ENCODE measurements at places on chromosomes 4 and X.

- DNase-seq = no peak
Observed at GRCh38 chr4:153628796-153629315, 55.2 kb upstream of the TLR2 start.

- no peak for DNase-seq
Observed at GRCh38 chr4:116469582-116469981, 615.8 kb downstream of the TRAM1L1 start.

- DNase-seq = no peak
Observed at GRCh38 chr4:84492737-84493091, 6.4 kb downstream of the NKX6-1 start.

DNA sequence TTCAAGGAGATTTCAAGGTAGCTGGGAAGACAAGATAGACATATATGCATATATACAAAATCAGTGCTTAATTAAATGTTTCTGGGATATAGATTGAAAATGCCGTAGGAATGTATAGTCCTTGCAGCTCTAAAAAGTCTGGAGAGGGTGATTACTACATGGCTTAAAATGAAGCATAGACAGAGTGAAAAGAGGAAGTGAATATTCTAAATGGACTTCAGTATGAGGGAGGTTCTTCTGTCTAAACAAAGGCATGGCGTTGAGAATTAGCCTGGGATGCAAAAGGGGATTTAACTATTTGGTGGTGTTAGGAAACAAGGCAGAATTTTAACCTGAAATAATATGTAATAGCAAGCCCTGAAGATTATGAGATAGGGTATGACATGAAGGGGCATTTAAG, 141.5 kb upstream of the FRMPD4 start:
- DNase-seq = no peak

DNA sequence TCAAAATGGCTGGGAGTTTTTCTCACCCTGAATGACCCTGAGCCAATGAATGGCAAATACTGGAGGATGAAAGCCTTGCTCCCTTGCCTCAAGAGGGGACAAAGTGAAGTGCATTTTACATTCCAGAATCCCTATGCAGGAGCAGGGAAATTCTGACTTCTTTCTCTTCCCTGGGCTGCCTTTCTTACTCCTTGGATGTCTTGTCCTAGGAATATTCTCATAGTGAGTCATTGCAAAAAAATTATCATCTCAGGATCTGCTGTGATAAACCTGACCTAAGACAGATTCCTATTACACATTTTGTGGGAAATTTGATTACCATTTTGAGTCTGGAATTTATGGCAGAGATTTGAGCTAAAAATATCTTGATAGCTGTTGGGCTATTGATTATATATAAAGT, 199.9 kb downstream of the TMA16 start:
- no peak for DNase-seq

GRCh38 chr4:8117278-8117682, 41.3 kb downstream of the ABLIM2 start:
- no peak for DNase-seq

GRCh38 chr4:37662861-37663390, 23.2 kb downstream of the RELL1 start:
- no peak for DNase-seq

GRCh38 chr4:16206301-16206700, 20.0 kb downstream of the TAPT1 start:
- no peak for DNase-seq

DNA sequence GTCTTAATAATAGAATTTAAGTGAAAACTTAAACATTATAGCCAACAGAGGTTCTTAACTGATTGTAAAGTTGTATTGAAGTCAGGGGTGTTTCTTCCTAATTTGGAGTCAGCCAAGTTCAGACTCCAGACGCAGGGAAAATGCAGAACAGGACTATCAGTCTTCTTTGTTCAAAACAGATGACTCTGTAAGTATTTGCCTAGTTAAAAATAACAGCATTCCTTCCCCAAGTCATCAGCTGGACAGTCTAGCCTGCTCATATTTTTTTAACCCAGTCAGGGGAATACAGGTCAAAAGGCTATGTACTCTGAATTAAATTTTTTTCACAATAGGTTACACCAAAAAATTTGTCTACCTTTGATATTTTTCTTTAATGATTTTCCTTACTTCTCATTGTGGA, 73.8 kb upstream of the DCLK2 start:
- DNase-seq = no peak

GRCh38 chrX:112190646-112191045, 108.1 kb upstream of the TRPC5 start:
- no peak for DNase-seq

- no peak for DNase-seq
Observed at GRCh38 chr4:159174645-159175084, 71.8 kb downstream of the RAPGEF2 start.

GRCh38 chr4:159779716-159780115, 676.8 kb downstream of the RAPGEF2 start:
- DNase-seq = no peak

GRCh38 chrX:40243755-40244515, 146.2 kb upstream of the BCOR start:
- DNase-seq = no peak

DNA sequence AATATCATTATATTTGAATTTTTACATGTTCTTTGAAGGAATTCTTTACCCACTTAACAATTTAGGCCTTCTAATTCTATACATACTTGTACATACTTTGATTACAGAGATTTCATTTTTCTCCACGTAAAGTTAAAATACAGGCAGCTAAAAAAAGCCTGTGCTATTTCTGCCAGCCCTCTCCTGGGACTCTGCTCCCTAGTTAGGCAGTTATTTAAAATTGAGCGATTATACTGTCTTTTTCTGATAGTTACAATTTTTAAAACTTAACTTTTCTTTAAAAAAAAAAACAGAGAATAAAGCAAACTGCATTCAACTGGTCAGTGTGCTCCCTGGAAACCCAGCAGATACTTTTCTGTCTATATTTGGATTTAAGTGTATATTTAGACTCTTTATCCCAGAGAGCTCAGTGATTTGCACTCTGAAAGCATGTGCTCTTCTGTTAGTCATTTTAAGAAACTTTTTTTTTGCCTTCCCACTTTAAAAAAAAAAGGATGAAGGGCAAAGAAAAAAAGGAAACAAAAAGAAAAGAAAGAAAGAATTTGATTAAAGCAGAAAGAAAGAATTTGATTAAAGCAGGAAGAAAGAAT, 18.1 kb upstream of the FAM241A start:
- no peak for DNase-seq

DNA sequence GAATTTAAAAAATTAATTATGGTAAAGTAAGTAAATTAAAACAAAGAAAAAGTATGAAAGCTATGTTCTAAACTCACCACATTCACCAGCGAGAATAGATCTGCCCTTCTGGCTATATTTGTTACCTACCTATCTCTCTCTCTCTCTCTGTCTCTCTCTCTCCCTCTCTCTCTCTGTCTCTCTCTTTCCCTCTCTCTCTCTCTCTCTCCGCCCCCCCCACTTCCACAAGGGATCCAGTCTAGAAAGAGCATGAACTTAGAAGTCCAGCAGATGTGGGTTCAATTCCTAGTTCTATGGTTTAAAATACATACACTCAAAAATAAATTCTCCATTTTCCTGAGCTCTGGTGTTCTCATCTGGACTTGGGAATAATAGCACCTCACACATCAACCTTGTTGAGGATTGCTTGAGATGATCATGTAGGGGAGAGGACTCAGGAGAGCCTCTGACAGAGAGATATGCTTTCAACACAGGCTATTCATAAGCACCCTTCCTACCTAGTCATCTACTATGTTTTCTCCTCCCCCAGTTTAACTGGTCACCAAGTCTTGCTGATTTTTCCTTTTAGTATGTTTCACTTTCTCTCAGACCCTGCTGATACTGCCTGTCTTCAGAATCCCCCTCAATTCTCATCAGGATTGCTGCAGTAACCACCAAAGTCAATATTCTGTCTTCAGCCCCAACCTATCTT, 64.7 kb downstream of the SLC7A11 start:
- no peak for DNase-seq

DNA sequence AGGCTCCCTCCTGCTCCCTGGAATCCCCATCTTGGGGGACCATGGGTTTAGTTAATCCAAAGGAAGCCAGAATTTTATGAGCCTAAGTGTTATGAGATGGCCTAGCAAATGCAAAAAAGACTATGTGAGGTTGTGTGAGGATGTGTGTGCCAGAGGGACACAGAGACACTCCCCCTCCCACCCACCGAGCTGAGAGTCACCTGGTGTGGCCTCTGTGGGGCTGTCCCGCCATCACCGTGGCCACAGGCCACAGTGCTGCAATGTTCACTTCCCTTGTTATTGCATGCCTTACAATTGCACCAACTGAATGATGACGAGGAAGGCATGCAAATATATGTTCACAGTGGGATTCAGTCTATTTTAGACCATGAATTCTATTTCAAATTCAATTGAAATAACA, 601 bp upstream of the FGFBP2 start:
- DNase-seq = no peak

GRCh38 chrX:115632455-115632854, 71.5 kb downstream of the PLS3 start:
- DNase-seq = no peak

DNA sequence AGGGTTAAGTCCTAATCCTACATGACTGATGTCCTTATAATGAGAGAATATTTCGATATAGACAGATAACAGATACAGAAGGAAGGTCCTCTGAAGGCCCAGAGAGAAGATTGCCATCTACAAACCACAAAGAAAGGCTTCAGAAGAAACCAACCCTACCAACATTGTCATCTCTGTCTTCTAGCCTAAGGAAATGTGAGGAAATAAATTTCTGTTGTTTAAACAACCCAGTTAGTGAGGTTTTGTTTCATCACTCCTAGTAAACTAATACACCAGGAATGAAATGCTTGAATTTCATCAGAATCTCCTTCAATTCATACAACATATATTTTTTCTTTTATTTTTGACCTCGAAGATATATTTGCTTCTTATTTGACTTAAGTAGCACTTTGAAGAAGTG, 1527.8 kb downstream of the STIM2 start:
- no peak for DNase-seq

- DNase-seq = no peak
Observed at GRCh38 chr4:90695411-90695810, 568.2 kb downstream of the CCSER1 start.

DNA sequence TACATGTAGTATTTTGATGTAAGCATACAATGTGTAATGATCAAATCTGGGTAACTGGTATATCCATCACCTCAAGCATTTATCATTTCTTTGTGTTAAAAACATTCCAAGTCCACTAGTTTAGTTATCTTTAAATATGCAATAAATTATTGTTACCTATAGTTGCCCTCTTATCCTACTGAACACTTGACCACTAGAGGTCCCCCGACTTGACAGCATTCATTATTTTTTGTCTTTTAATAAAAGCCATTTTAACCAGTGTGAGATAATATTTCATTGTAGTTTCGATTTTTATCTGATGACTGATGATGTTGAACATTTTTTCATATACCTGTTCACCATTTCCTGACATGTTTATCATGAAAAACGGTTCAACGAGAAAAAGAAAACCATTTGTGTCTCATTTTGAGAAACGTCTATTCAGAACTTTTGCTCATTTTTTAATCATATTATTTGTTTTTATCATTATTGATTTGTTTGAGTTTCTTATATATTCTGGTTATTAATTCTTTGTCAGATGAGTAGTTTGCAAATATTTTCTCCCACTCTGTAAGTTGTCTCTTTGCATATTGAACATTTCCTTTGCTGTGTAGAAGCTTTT, 199.0 kb upstream of the CXXC4 start:
- no peak for DNase-seq

DNA sequence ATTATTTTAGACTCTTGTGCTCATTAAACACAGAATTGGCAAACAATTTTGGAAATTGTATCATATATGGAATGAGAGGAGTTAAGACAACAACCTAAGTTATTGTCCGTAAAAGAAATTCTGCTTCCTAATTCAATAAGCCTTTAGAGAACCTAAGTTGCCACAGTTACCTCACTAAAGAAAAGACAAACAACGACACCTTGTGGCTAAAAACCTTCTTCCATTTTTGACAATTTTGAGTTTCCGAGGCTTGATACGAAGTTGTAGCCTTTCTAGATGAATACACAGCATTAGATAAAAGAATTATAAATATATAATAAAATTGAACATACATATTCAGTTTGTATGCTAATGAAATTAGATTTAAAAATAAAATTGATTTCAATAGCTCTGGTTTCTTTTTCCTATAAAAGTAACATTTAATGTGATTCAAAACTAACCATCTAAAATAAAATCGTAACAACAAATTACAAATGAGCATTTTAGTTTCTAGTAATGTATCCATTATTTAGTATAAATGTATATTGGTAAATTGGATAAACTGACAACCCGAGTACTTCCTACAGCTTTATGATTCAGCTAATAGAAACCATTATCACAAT, 275.1 kb downstream of the GPM6A start:
- DNase-seq = no peak

DNA sequence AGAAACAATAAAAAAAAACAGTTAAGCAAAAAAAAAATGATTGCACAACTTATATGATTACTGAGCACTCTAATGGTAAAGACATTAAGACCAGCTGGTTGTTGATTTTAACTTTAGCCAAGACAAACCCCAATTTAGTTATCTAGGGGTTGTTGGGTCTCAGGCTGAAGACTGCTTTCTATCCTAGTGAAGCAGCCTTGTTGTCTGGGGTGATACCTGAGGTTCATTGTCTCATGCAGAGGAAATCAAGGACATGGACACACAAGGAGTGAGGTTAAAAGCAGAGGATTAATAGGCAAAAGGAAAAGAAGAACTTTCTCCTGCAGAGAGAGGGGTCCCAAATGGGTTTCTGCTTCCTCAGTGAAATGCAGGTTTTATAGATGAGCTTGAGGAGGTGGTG, 40.0 kb upstream of the CYP2U1 start:
- DNase-seq = no peak

GRCh38 chr4:46986922-46987638, 6.3 kb downstream of the GABRA4 start:
- DNase-seq = no peak

DNA sequence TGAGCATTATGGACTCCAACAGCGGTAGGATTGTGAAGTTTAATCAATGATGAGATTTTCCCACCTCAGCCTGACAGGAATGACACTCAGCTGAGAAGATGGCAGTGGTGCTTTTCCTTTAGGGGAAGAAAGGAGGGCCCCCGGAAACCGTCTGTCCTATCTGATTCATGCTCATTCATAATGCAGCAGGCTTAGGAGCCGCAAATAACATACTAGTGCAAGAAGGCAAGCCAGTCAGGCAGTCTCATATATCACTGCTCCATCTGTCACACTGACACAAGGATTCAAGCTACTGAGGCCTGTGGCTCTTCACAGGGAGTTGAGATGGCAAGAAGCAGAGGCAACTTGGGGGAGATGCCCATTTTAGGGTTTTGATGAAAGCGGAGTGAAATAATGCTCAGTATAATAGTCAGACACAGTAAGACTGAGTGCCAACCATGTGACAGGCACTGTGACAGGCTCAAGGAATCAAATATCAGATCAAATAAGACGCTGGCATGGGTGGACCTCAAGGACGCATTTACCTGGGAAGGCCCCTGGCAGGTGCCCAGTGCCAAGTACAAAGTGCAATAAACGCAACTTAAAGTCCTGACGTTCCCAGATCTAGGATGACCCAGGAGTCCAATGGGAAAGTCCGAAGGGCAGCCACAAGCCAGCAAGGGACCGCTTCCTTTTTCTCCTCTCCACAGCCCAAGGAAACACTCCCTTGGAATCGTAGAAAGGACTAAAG, 63.4 kb downstream of the FHDC1 start:
- no peak for DNase-seq

GRCh38 chrX:18471296-18471695, 45.9 kb downstream of the CDKL5 start:
- DNase-seq = no peak

- DNase-seq = no peak
Observed at GRCh38 chr4:25129917-25130316, 30.3 kb downstream of the SEPSECS start.
